H1 (cell line): ENCODE measurements at places on chromosomes 11 and 22.

- no peak for DNase-seq
Observed at GRCh38 chr11:64755681-64756361, 4.0 kb downstream of the PYGM start.

DNA sequence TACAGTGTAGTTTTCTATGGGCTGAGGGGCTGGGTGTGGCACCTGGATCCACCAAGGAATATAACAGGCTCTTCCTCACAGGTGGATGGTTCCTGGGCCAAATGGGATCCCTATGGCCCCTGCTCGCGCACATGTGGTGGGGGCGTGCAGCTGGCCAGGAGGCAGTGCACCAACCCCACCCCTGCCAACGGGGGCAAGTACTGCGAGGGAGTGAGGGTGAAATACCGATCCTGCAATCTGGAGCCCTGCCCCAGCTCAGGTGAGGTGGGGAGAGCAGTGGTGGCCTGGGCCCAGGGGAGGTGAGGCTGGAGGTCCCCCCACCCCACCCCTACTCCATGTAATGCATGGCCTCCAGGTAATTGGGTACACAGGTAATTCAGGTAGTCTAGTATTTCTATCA lies 20.7 kb downstream of the ADAMTS15 start:
- no peak for DNase-seq

GRCh38 chr11:102112509-102112821 lies 2.2 kb downstream of the YAP1 start:
- DNase-seq = no peak

GRCh38 chr22:47837703-47838102 lies 1075.3 kb downstream of the TBC1D22A start:
- peak; percentile 17 for DNase-seq

GRCh38 chr11:134483291-134483690 lies 71.2 kb upstream of the B3GAT1 start:
- no peak for DNase-seq

GRCh38 chr11:119590651-119591351 lies 138.2 kb downstream of the NECTIN1 start:
- no peak for DNase-seq

DNA sequence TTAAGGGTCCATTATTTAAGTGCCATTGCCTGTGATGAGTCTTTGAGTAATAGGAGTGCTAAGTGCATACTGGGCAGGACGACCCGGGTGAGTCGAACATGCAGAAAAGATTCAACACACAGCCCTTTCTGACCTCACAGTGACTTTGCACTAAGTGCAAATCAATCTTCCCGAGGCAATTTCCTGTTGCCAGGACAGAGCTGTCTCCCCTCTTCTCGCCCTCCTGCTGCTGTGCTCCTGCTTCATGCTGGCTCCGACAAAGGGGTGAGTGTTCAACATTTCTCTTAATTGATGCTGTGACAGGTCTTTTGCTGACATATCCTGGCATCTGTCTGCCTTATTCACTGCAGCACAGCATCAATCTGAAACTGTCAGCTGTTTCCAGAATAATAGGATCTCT lies 42.0 kb downstream of the MCHR1 start:
- no peak for DNase-seq

DNA sequence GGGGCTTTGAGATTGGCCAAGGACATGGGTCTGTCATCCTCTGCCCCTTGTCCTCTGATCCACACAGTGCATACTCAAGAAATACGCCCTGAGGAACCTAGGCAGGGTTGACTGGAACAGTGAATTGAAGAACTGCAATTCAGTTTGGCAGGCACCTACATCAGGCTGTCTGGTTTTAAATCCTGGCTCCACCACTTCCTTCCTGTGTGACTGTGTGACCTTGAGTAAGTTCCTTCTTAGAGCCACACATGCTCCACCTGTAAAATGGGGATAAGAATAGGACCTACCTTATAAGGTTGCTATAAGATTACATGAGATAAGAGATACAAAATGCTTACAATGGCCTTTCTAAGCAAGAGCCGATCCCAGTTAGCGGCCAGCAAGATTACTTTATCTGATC lies 15.8 kb upstream of the TCF20 start:
- DNase-seq = no peak

GRCh38 chr11:16981651-16982194 lies 32.5 kb downstream of the PLEKHA7 start:
- DNase-seq = no peak

GRCh38 chr22:24107661-24108060 lies 73.6 kb upstream of the SUSD2 start:
- DNase-seq = no peak
